ENCODE measurements at places on chromosomes 5 and 9.

- no peak for DNase-seq
Observed at GRCh38 chr5:31641059-31641458, 2.1 kb downstream of the PDZD2 start.

DNA sequence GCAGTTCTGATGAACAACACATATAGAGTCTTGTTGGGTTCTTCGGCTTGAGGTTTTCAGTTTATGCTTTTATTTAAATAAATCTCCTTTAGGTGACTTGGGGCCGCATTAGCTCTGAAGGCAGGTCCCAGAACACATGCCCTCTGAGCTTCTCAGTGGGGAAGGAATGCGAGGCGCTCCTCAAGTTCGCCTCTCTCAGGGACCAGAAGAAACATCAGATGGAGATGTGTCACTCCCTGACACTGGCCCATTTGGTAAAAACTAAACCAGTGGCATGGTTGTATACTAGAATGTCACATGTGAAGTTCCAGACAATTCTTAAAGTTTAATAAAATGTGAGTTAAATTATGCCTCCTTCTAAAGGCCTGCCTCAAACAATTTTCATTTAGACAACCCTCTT is 1.9 kb downstream of the MACROH2A1 start:
- DNase-seq, result no peak

GRCh38 chr9:100277166-100277979 is 75.4 kb downstream of the TEX10 start:
- peak; percentile 74 for DNase-seq

GRCh38 chr5:166768536-166768935 is 1522.9 kb upstream of the WWC1 start:
- no peak for DNase-seq

DNA sequence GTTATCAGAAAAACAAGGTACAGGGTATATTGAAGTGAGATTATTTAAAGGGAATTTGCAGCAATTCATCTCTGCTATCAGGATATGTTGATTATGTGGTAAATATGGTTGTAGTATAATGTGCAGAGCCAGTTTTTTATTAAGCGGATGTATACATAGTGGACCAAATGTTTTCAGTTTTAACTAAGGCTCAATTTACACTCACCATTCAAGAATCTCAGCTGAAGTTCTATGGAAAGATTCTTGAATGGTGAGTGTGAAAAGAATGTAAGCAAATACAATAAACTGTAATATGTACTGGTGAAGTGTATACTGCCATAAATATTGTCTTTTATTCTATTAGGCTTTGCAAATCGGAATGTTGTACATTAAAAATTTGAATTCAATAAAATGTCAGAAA is 895.9 kb upstream of the CDH10 start:
- DNase-seq, result no peak

DNA sequence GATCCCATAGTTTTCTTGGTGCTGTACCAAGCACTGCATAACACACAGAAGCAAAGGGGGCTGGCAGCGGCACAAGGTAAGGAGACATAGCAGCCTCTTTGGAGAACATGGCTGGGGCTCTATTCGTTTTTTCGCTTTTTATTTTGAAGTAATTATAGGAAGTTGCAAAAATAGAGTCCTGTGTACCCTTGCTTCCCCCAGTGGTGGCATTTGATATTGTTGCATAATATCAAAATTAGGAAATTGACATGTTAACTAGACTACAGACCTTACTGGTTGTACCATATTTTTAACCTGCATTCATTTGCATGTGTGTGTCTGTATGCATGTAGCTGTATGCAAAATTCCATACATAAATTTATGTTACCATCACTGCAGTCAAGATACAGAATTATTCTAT is 6.6 kb upstream of the UBQLN1 start:
- DNase-seq, result no peak

GRCh38 chr9:113289091-113289490 is 13.6 kb downstream of the PRPF4 start:
- DNase-seq, result no peak

DNA sequence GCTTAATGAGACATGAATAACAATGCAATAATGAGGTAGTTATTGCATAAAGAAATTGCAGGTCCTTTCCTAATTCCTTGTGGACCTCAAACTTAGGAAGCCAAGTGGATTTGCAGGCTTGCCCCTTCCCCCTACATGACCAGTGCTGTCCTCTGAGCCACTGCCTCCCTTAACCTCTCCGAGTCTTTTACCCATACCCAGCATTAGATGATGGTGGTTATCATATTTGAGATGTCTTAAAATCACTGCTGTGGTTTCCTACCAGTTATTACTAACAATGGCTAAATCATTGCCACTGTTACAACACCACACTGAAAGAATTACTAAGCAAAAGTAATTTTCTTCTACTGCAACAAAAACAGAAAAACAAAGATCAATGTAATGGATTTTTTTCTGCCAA is 170.8 kb downstream of the EDIL3 start:
- DNase-seq, result no peak

DNA sequence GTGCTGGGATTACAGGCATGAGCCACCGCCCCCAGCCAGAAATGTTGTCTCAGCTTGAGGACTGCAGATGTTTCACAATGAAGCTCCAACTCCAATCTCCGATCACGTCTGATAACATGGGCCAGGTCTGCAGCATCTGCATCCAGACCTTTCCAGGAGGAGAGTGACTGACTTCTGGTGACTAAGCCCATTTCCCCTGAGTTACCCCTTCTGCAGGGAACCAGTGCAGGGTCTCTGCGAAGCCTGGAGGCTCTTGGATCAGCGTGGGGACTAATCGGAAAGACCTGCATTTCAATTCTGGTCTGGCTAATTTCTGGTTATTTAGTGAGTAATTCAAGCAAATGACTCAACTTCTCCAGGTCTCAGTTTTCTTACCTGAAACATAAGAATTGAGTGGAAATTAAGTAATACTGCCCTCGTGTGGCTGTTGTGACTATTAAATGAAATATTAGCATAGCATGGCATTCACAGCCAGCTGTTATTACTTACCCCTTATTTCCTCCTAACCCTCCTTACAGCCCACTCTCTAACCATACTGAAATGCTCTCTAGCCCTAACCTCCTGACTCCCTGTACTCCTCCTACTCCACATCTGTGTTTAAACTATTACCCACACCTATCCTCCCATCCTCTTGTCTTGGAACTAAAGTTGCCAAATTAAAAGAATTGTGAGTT is 2.2 kb upstream of the GNPDA1 start:
- DNase-seq, result peak; percentile 57

DNA sequence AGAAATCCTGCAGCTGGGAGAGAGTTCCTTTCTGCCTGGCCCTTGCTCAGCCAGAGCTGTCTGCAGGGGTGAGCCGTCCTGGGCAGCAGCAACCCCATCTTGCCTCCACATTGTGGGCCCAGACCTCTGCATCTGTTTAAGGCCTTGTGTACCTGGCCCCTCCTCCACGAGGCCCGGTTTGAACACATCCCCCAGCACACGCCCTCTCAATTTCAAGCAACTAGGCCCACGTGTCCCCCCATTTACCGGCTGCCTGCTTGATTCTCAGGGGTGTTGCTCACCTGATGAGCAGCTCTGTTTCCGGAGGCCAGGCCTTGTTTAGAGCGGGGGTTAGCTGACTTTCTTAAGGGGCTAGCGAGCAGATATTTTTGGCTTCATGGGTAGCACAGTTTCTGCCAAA is 181.8 kb downstream of the HSPA4 start:
- DNase-seq, result no peak

DNA sequence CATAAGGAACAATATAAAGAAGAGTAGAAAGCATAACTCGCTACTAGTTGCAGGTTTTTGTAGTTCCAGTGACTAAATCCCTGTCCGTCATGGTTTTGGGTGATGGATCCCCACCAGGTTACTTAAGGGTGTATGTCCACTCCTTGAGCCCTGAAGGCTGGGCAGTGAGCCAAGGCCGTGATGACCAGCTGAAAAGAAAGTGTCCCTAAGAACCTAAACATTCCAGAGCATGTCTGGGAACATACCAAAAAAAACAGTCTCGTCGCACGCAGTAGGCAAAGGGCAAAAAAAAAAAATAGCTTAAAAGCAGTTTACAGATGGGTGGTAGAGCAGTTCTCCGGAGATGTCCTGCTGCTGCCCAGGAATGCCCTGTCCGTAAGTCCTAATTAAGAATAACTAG is 21.4 kb upstream of the SNAPC3 start:
- DNase-seq, result peak; percentile 12

- no peak for DNase-seq
Observed at GRCh38 chr5:134523543-134524271, 1.8 kb upstream of the JADE2 start.

GRCh38 chr9:36006549-36007315 is 30.0 kb upstream of the RECK start:
- DNase-seq, result no peak

- DNase-seq, result peak; percentile 38
Observed at GRCh38 chr9:5949103-5949699, 58.5 kb downstream of the MLANA start.

GRCh38 chr5:137176126-137176525 is 323.0 kb downstream of the SPOCK1 start:
- DNase-seq, result no peak

GRCh38 chr5:165622864-165623536 is 2117.6 kb downstream of the MAT2B start:
- no peak for DNase-seq

- DNase-seq, result peak; percentile 95
Observed at GRCh38 chr9:15999422-16000339, 446.8 kb downstream of the CCDC171 start.

DNA sequence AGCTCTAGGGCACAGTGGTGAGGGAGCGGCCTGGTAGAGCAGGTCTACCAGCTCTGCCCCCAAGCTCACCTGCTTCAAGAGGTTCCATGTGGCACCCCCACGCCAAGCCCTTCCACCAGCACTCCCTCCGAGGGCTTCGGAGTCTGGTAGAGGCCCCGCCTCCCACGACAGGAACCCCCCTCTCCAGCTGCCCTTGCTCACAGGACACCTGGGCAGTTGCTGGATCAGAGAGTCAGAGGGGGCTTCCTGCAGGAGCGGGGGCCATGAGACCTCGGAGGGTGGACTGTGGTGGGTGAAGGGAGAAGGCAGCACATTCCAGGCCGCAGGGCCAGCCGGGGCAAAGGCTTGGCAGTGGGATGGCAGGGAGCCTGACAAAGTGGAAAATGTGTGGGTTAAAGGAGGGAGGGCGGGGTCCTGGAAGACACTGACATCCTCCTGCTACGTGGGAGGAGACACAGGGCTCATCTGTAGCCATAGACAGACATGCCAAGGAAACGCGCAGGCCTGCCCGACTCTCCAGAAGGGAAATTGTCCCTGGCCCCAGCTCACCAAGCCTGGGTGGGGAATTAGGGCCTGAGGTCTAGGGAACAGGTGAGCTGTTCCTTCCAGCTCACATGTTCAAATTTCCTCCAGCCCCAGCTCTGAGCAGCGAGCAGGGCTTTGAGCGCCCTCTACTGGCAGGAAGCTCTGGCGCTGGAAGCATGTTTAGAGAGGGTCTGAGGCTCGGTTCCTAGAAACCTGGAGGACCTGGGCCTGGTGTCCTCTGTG is 74.2 kb downstream of the NTNG2 start:
- peak; percentile 59 for DNase-seq

DNA sequence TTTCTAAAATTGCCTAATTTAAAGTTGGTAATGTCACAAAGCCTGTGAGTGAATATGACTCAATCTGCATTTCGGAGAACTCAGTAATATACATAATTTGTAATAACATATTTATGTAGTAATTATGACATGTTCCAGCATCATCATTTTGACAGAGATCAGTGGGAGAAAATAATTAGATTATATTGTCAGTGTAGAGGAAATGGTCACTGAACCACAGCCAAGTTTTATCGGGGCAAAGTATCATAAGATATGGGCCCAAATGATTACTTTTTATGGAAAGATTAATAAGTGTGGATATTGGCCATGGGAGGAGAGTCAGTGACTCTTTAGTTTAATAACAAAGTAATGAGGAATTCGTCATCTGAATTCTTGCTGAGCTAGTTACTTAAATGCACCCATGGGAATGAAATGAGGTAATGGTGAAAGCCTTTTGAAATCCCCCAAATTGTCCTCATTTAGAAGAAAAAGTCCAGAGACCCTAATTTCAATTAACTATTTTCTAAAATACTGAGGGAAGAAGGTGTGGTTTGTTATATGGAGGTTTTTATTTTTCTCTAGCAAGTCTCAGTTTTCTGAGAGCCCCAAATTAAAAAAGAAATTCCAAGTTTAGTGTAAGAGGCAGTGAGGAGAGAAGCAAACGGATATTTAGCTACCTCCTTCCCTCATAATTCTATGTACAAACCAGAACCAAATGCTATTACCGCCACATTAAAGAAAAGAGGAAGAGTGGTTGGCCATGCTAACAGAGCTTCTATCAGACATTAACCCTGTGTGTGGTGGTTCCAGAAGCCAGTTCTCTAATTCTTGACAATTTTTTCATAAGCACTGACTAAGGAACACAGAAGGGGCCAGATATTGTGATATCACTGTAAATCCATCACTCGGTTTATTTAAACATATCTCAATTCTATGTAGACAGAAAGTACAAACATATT is 37.7 kb upstream of the MRPS30 start:
- DNase-seq, result no peak

DNA sequence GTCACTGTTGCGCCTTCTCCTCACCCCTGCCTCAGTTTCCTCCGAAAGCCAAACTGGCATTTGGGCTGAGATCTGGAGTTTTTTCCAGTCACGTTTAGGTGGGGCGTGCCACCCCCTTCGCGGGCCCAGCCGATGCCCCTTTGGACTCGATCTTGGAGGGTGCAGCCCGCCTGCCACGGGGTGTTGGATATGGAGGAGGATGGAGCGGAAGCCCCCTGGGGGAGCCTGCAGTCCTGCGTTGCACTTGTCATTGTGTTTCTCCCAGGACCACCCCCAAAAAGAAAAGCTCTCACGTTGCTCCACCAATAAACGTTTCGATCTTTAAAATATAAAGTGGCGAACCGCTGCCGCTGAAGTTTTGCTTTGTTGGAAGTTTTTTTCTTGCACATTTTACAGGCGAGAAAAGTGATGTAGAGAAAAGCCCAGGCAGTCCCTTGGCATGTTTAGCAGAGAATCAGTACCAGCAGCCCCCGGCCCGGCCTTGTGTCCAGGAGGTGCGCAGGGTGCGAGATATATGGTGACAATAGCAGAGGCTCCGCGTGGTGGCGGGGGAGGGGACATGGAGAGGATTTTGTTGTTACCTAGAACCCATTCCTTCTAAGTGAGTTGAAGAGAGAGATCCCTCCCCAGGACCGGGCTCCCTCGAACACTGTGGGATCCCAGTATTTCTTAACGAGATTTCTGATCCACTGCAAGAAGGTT is 681 bp downstream of the F2R start:
- peak; percentile 20 for DNase-seq

DNA sequence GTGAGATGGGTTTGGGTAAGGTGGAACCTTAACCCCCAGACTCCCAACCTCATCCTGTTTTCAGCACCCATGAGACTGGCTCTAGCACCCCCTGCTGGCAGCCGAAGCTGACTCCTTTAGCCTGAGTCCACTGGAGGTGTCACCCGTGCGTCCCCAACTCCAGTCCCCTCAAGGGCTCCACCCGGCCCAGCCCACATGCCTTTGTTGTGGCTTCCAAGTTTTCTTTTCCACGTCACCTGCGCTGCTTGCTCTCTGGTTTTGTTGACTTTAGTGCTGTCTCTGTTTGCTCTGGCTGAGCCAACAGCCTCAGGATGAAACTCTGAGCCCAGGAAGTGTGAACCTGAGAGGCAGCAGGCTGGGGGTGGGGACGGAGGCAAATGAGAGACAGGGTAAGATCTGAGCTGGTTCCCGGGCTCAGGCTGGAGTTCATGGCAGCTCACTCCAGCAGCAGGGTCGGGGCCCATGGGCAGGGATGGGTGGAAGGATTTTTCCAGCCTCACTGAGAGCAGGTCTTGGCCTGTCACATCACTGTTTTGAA is 13.2 kb upstream of the AQP7 start:
- DNase-seq, result peak; percentile 46

GRCh38 chr9:69324549-69325401 is at the start of gene ENTREP1:
ENTREP1 (plus strand) TSS chr9:69325215; CDS start chr9:69325310, 95 bp downstream.
- peak; percentile 54 for DNase-seq

Measured in EL (cell line).